WTC11 (cell line): ENCODE measurements at places on chromosomes 12 and 14. TPM values are rescaled to one million over a fixed set of nuclear protein-coding genes. Genes with fewer than 3 reads are reported as not detected.

The FBXW8 gene
- 15.6 to 18.5 TPM (median 18.0 TPM) in 3 replicates for total RNA-seq

The TMEM229B gene
- total RNA-seq = 0.69 to 0.90 TPM (median 0.87 TPM) in 3 replicates

The MORN3 gene
- 0.37 to 0.80 TPM (median 0.50 TPM) in 3 replicates for total RNA-seq

The CABP1 gene
- 10.1 to 14.1 TPM (median 10.7 TPM) in 3 replicates for total RNA-seq

- no peaks in the 10 kb centered on the region for H3K27me3 ChIP-seq
- H3K36me3 ChIP-seq = peaks cover 6% of the 10 kb centered on the region
- peak; percentile 77 for DNase-seq
- H3K27ac ChIP-seq = peak overlapping the region; percentile 100
- peaks cover 15% of the 10 kb centered on the region for H3K4me1 ChIP-seq
Measured at GRCh38 chr14:92039063-92039718, 668 bp downstream of the TRIP11 start.

DNA sequence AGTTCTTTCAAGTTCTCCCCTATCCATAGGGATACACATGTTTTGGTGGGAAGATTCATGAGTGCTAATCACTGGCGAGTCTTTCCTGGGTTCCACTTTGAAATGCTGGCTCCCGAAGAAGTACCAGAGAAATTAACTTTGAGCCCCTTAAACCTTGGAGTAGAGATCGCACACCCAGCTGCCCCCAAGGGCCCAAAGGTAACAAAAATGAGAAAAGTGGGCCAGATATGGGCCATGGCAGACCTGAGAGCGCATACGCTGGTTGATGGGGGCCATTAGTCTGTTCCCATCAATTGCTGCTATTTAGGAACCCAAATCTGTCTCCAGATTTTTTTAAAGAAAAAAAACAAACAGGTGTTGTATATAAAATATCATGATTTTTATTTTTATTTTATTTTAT is 2.1 kb downstream of the GSTZ1 start:
- no peaks in the 10 kb centered on the region for H3K36me3 ChIP-seq
- no peak overlapping the region for H3K4me3 ChIP-seq
- DNase-seq = no peak
- no peaks in the 10 kb centered on the region; the same call in 1 of the 2 replicates for H3K27me3 ChIP-seq
- H3K4me1 ChIP-seq = peaks cover 49% of the 10 kb centered on the region

DNA sequence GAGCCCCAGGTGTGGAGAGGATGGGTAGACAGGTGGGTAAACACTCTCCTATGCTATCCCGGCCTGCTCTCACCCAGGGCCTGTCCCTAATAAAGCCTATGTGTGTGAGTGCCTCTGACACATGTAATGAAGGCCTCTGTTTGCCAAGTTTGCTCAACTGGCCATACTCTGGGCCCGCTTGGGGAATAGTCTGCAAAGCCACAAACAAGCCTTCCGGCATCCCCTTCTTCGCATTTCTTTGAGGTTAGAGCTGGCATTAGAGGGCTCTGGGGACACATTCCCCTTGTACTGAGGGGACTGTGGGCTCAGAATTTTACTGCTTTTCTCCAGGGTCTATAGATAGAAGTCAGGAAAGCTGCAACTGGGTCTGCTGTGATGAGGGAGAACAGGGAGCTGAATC is 240.5 kb downstream of the C12orf75 start:
- H3K27ac ChIP-seq = no peak overlapping the region
- DNase-seq = no peak
- H3K4me1 ChIP-seq = no peaks in the 10 kb centered on the region

DNA sequence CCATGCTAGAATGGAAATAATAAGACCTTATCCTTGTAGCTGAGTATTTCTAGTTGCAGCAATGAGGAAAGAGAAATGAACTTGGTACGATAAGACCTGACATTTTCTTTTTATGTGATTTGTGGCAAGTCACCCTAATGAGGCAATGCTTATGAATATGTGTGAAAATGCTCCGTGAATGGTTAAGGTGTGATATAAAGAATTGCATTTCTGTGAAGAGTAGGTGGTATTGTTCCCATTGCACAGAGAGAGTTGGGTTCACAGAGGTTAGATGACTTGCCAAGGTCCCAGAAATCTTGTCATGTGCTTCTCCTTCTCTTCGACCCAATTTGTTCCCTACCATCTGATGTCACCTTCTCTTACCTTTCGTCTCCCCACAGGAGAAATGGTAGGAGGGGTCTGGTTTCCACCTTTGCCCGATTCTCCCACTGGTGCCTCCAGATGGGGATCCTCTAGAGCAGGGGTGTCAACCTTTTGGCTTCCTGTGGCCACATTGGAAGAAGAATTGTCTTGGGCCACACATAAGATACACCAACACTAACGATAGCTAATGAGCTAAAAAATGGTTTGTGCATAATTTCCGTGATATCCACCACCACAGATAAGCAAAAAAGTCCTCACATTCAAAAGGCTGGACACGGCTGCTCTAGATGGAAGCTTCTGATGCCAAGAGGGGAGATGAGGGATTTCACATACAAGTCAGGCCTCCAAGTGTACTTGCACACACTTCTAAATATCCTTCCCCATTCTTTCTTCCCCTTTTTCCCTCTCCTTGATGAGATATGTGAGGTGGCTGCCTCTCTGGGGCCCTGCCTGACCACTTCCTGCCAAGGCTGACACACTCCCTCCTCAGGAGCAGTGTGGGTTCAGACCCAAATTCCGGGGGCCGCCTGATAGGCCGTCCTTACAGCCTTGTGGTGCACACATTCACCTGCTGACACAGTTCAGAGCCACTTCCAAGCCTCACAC is 96.1 kb downstream of the PLXNC1 start:
- peaks cover 16% of the 10 kb centered on the region for H3K4me1 ChIP-seq
- H3K4me3 ChIP-seq = no peak overlapping the region
- no peaks in the 10 kb centered on the region for H3K27me3 ChIP-seq
- no peak overlapping the region for H3K27ac ChIP-seq

GRCh38 chr14:89617481-89618329 is 200.7 kb upstream of the FOXN3 start:
- H3K36me3 ChIP-seq = peaks cover 2% of the 10 kb centered on the region
- no peak for DNase-seq
- H3K27me3 ChIP-seq = no peaks in the 10 kb centered on the region
- H3K27ac ChIP-seq = peak overlapping the region; percentile 92

- peaks cover 10% of the 10 kb centered on the region for H3K4me1 ChIP-seq
- no peak overlapping the region for H3K4me3 ChIP-seq
- H3K27ac ChIP-seq = no peak overlapping the region; the same call in 1 of the 2 replicates
- no peaks in the 10 kb centered on the region for H3K36me3 ChIP-seq
- DNase-seq = peak; percentile 12
- H3K27me3 ChIP-seq = no peaks in the 10 kb centered on the region
Measured at GRCh38 chr12:28645891-28646290, 455.6 kb downstream of the CCDC91 start.

DNA sequence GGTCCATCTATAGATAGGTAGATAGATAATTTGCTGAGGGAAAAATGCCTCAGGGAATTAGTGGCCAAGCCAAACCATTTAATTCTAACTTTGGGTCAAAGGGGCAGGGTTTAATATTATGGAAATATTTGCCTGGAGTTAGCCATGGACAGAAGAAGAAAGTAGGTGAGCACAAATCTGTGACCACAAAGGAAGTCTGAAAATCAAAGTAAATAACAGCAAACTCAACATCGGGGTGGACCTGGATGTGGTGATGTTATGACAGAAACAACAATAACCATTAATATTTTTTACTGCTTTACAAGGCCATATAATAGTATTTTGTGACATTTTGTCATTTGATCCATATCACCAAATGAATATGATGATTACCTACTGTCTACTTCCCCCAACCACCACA is 578.0 kb upstream of the MGAT4C start:
- no peaks in the 10 kb centered on the region for H3K27me3 ChIP-seq
- no peaks in the 10 kb centered on the region for H3K36me3 ChIP-seq
- H3K4me1 ChIP-seq = peaks cover 30% of the 10 kb centered on the region
- DNase-seq = no peak
- no peak overlapping the region for H3K4me3 ChIP-seq

DNA sequence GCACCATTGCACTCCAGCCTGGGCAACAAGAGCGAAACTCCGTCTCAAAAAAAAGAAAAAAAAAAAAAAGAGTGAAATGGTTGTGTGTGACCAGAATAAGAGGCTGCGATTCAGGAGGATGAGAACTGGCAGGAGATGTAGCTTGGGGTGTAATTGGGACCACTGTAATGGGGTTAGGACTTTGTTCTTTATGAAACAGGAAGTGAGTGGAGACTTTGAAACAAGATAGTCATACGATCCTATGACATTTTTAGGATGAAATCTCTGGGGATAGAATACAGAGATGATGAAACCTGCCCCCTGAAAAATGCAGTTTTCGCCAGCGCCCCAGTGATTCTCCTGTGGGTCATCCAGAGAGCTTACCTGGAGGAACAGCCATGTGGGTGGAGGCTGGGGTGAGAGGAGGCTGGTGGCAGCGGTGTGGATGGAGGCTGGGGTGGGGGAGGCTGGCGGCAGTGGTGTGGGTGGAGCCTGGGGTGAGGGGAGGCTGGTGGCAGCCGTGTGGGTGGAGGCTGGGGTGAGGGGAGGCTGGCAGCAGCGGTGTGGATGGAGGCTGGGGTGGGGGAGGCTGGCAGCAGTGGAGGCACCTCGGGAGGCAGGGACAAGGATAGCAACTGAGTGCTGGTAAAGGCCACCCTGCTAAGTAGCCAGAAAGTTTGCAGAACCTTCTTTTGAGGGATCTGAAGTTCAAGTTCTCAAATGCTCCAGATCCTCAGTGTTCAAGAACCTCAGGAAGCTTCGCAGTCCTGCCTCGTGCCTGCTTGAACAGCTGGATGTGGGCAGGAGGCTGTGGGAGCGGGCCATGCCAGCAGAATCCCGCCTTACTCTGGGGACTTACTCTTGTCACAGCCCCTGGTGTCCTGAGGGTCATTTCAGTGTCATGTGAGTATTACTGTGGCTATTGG is 20.2 kb downstream of the FBXL14 start:
- no peak overlapping the region for H3K27ac ChIP-seq
- H3K36me3 ChIP-seq = peaks cover 5% of the 10 kb centered on the region; the same call in 1 of the 2 replicates
- H3K4me3 ChIP-seq = no peak overlapping the region
- DNase-seq = no peak
- H3K4me1 ChIP-seq = no peaks in the 10 kb centered on the region
- peaks cover 12% of the 10 kb centered on the region for H3K27me3 ChIP-seq

DNA sequence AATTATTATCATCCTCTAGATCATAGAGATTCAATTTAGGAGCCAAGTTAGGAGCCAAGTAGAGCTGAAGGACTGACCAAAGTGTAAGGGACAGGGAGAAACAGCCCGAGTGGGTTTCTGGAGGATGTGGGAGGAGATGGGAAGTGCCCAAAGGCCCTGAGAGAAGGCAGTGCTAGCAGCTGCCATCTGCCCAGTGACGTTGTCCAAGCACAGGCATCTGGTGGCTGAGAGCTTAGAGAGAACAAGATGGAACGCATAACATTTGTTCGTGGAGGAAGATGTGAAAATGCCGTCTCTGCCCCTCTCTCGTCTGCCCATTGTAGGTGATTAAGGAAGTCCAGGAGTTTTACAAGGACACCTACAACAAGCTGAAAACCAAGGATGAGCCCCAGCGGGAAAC is 34.7 kb downstream of the CD9 start:
- peaks cover 82% of the 10 kb centered on the region for H3K36me3 ChIP-seq
- H3K27me3 ChIP-seq = no peaks in the 10 kb centered on the region
- H3K4me3 ChIP-seq = no peak overlapping the region
- peak overlapping the region; percentile 50; the same call in 1 of the 2 replicates for H3K27ac ChIP-seq
- H3K4me1 ChIP-seq = peaks cover 36% of the 10 kb centered on the region

GRCh38 chr12:47038270-47038748 is 41.1 kb upstream of the PCED1B start:
- no peaks in the 10 kb centered on the region for H3K27me3 ChIP-seq
- no peaks in the 10 kb centered on the region for H3K36me3 ChIP-seq
- no peak for DNase-seq
- no peak overlapping the region for H3K4me3 ChIP-seq

- H3K4me3 ChIP-seq = no peak overlapping the region
- no peak overlapping the region for H3K27ac ChIP-seq
- DNase-seq = no peak
- no peaks in the 10 kb centered on the region for H3K27me3 ChIP-seq
Measured at GRCh38 chr12:50257236-50258166, 25.8 kb downstream of the LIMA1 start.

DNA sequence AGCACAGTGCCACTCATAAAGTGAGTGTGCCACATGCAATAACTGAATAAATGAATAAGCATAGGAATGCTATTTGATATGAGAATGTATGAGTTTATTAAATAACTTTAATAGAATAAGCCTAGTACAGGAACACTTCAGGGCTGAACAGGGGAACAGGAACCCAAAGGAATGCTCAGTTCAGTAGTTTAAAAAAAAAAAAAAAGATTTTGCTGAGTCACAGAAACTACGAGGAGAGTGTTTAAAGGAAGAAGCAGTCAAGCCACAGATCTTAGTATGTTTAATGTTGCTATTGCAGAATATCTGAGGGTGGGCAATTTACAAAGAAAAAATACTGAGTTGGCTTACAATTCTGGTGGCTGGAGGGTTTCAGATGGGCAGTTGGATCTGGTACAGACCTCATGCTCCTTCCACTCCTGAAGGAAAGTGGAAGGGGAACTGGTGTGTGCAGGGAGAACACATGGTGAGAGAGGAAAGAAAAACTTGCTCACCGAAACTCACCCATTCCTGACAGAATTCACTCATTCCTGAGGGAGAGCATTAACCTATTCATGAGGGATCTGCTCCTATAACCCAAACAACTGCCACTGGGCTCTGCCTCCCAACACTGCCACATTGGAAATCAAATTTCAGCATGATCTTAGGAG is 880.3 kb upstream of the MGAT4C start:
- peak overlapping the region; percentile 55; the same call in 1 of the 2 replicates for H3K27ac ChIP-seq
- H3K36me3 ChIP-seq = peaks cover 9% of the 10 kb centered on the region
- peaks cover 6% of the 10 kb centered on the region for H3K4me1 ChIP-seq

DNA sequence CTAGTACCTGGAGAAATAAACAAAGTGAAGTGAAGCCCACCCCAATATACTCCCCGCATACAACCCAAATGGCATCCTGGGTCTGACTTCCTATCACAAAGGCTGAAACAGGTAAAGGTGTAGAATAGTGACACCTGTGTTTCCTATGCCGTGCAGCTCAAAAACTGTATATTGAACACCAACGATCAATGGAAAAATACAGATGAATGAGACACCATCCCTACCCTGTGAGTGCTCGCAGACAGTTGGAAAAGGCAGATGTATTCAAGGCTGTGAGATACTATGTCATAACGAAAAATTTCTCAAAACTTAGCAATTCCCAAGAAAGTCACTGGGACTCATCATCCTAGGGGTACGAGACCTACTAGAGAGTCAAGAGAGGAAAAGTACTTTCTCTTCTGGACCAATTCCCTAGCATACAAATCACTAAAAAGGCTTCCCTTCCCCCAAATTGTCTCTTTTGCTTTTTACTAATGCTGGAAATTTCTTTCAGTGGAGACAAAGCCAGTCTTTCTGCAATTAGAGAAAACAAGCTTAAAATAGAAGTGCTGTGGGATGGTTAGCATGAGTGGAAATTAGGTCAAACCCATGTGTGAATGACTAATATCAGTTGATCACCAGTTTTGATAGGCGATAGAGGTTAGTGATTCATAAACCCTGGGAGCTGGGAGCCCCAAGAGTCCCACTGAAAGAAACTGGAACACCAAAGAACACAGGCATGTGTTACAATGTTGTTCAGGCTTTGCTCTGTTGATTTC is 249.7 kb downstream of the SPTSSA start:
- H3K4me1 ChIP-seq = no peaks in the 10 kb centered on the region
- no peak for DNase-seq
- H3K27me3 ChIP-seq = no peaks in the 10 kb centered on the region
- no peaks in the 10 kb centered on the region for H3K36me3 ChIP-seq
- H3K27ac ChIP-seq = no peak overlapping the region
